Activated CD4-positive, CD25-positive, alpha-beta regulatory T cell treated with anti-CD3 and anti-CD28 coated beads, Interleukin-2, amount 50 U/mL, for 16 hours (primary cell): ENCODE measurements at places on chromosomes 16 and 17.

DNA sequence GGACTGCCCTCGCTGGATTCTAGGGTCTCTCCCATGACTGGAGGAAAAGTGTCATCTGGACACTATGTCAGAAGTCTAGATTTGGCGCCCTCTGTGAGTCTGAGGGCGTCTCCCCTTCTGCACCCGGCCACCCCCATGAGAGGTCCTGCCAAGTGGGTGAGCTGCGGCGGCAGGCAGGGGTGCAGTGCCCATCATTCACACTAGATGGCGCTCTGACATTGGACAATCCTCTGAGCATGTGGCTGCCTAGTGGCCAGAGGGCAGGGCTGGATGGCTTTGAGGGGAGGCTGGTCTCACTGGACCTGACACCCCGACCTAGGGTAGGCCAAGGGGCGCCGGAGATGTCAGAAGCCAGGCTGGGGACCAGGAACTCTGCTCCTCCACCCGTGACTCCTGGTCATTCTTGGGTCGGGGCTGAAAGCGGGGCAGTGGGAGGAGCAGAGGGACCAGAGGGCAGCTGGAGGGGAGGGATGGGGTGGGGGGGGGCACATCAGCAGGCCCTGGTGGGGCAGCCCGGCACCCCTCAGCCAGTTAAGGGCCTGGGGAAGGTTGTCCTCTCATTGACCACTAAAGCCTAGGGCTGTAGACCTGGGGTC is 28.0 kb downstream of the MRM1 start:
- DNase-seq = peak; percentile 64

- no peak for DNase-seq
Measured at GRCh38 chr17:44887016-44887415, 12.2 kb downstream of the EFTUD2 start.

- no peak for DNase-seq
Measured at GRCh38 chr17:38599398-38599856, 6.3 kb downstream of the SRCIN1 start.

GRCh38 chr16:19497176-19497575 is 24.7 kb downstream of the GDE1 start:
- DNase-seq = no peak

- no peak for DNase-seq
Measured at GRCh38 chr17:58969612-58970011, 137.1 kb downstream of the TRIM37 start.

DNA sequence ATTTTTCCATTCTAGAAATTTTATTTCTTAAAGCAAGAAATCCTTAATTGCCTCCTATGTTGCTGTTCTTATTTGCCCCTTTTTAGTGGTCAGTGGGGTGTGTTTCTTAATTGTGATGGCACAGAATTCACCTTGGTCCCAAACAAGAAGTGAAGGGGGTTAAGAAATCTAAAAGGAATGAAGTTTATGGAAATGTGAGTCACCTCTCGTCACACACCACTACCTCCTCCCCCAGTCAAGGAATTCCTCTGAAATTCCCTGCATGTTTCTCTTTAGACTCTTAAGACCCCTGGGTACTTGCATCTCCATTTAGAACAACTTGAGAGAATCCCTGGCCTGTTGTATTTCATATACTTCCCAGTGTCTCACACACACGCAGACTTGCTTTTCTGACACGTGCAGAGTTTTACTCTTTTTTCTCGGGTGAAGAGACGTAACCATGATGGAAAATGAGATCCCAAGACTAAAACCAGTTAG is 247.4 kb downstream of the PRKCA start:
- no peak for DNase-seq

GRCh38 chr17:76076146-76076764 is 1.7 kb downstream of the GALR2 start:
- DNase-seq = no peak

- no peak for DNase-seq
Measured at GRCh38 chr17:27554152-27554551, 76.8 kb upstream of the LGALS9 start.

DNA sequence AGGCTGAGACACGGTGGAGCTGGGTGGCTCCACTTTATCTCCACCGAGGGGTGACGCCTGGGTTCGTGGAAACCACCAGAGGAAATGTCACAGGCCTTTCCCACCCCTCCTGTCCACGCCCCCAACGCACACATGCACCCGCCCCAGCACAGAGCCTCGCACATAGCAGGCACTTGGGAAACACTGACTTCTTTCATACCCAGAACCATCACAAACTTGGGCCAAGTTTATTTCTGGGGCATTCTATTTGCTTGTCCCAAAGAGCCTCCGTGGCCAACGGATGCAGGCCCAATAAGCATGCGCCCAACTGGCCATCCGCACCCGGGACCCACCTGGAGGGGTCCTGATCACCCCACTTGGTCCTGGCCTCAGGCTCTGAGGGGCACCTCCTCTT is 3.3 kb downstream of the BCAR1 start:
- no peak for DNase-seq

DNA sequence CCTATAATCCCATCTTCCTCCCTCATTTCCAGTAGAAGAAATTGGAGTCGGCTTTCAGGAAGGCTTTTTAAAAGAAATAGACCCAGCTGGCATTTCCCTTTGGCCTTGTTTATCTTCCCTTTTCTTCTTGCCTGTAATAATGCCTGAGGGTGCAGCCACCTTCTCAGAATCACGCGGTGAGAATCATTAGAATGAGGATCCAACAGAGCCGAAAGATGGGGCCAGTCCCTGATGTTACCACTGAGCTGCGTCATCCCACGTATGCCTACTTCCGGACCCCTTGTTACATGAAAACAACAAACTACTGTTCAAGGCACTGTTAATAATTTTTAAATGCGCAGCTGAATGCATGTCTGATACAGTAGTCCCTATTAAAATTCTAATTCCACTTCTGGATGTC is 24.1 kb downstream of the SDR42E1 start:
- no peak for DNase-seq

DNA sequence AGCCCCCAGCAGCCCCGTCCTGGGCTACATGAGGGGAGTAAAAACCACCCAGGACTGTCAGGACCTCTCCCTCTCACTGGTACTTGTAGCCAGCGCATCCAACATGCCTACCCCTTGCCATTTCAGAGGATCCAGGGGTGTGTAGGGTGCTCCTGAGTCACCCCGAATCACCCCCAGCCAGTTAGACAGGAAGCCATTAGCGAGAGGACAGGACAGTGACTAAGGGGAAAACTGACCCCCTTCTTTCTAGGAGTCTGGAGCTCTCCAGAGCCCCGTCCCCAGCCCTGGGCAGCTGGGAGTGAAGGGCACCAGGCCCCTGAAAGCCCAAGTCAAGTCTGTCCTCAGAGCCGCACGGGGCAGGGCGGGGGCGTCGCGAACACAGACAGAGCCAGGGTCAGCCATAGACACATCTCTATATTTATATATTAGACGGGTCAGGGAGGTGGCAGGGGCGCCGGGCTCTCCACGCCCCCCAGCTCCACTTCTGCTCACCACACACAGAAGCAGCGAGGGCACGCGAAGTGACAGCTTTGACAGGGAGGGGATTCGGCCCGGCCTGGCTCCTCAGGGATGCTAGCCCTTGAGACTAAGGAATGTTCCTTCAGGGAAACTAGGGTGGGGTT is 485 bp upstream of the GDPD3 start:
- DNase-seq = no peak

DNA sequence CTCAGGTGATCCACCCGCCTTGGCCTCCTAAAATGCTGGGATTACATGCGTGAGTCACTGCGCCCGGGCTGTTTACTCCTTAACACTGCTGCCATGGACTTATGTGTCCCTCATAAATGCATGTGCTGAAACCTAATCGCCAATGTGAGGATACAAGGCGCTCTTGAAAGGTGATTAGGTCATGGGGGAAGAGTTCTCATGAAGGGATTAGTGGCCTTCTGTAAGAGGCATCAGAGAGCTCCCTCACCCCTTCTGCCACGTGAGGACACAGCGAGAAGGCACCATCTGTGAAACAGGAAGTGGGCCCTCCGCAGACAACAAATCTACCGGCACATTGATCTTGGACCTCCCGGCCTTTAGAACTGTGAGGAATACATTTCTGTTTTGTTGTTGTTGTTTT is 19.1 kb downstream of the ITPRIPL2 start:
- no peak for DNase-seq

GRCh38 chr16:85897382-85897781 is 1.6 kb upstream of the IRF8 start:
- DNase-seq = no peak

GRCh38 chr17:35057332-35057915 is 6.1 kb downstream of the RFFL start:
- DNase-seq = no peak
